Renal pelvis (tissue), 12 donors: ENCODE measurements at places on chromosomes 3 and 15. TPM values are rescaled to one million over a fixed set of nuclear protein-coding genes. Genes with fewer than 3 reads are reported as not detected.

ANKUB1 gene
- polyA plus RNA-seq, result 0.33 TPM

CHRNA7 gene
- 13.2 TPM for polyA plus RNA-seq

CFAP44 gene
- polyA plus RNA-seq, result 27.6 TPM

PP2D1 gene
- 0.36 TPM for polyA plus RNA-seq

MEIS2 gene
- polyA plus RNA-seq, result 142 TPM

LRRC3B gene
- polyA plus RNA-seq, result 1.9 TPM

PPARG gene
- polyA plus RNA-seq, result 25.8 TPM

CHRFAM7A gene
- 1.5 TPM for polyA plus RNA-seq

FGF7 gene
- 15.2 TPM for polyA plus RNA-seq

IMPDH2 gene
- 234 TPM for polyA plus RNA-seq

PLCL2 gene
- polyA plus RNA-seq, result 13.7 TPM

PROK2 gene
- polyA plus RNA-seq, result not detected

PLAAT1 gene
- 3.0 TPM for polyA plus RNA-seq

GOLGA6D gene
- 0.38 TPM for polyA plus RNA-seq

SHC4 gene
- polyA plus RNA-seq, result 2.3 TPM

C2CD4A gene
- polyA plus RNA-seq, result 0.28 TPM

ZNF660 gene
- 10.0 TPM for polyA plus RNA-seq

C3orf20 gene
- polyA plus RNA-seq, result 0.19 TPM

SEMA4B gene
- polyA plus RNA-seq, result 46.9 TPM

CISH gene
- polyA plus RNA-seq, result 34.4 TPM

FILIP1L gene
- 20.2 TPM for polyA plus RNA-seq

CA12 gene
- polyA plus RNA-seq, result 92.1 TPM

CPB1 gene
- polyA plus RNA-seq, result 0.95 TPM

CLDN1 gene
- polyA plus RNA-seq, result 44.8 TPM

TEX55 gene
- not detected for polyA plus RNA-seq

APOD gene
- 8.2 TPM for polyA plus RNA-seq

SPRED1 gene
- 28.9 TPM for polyA plus RNA-seq

SLC6A11 gene
- polyA plus RNA-seq, result 0.08 TPM

CYP1A2 gene
- polyA plus RNA-seq, result 0.21 TPM

TOMM70 gene
- polyA plus RNA-seq, result 59.5 TPM

SH2D7 gene
- 0.83 TPM for polyA plus RNA-seq

LTK gene
- 2.7 TPM for polyA plus RNA-seq

SLC25A38 gene
- polyA plus RNA-seq, result 33.6 TPM

LRRN1 gene
- 17.2 TPM for polyA plus RNA-seq

LRRC31 gene
- 0.41 TPM for polyA plus RNA-seq

IL16 gene
- 5.2 TPM for polyA plus RNA-seq

CCDC39 gene
- polyA plus RNA-seq, result 12.3 TPM

HSPBAP1 gene
- polyA plus RNA-seq, result 13.6 TPM

DIPK2A gene
- 37.5 TPM for polyA plus RNA-seq

CELF6 gene
- 5.0 TPM for polyA plus RNA-seq

SERP1 gene
- polyA plus RNA-seq, result 124 TPM

ABI3BP gene
- 13.5 TPM for polyA plus RNA-seq

CPN2 gene
- polyA plus RNA-seq, result 0.62 TPM

UBE2E2 gene
- polyA plus RNA-seq, result 49.3 TPM

CPLX3 gene
- 0.09 TPM for polyA plus RNA-seq

TMCO5A gene
- polyA plus RNA-seq, result not detected

EIF3J gene
- polyA plus RNA-seq, result 92.0 TPM
